ENCODE measurements at places on chromosomes 2 and 18. TPM values are rescaled to one million over a fixed set of nuclear protein-coding genes. Genes with fewer than 3 reads are reported as not detected.

The RUFY4 gene
- 0.11 TPM for total RNA-seq

The LTBP1 gene
- 11.8 TPM for total RNA-seq

The CLEC4F gene
- total RNA-seq, result not detected

The HSPE1 gene
- 192 TPM for total RNA-seq

The ME2 gene
- 184 TPM for total RNA-seq

The VIT gene
- total RNA-seq, result not detected

The DNAJC5G gene
- total RNA-seq, result not detected

The IRS1 gene
- total RNA-seq, result 3.9 TPM

The DLX1 gene
- total RNA-seq, result 1.0 TPM

- DNase-seq, result peak; percentile 63
These were observed 12.0 kb upstream of the ZNF396 start for GRCh38 chr18:35389095-35389618.

DNA sequence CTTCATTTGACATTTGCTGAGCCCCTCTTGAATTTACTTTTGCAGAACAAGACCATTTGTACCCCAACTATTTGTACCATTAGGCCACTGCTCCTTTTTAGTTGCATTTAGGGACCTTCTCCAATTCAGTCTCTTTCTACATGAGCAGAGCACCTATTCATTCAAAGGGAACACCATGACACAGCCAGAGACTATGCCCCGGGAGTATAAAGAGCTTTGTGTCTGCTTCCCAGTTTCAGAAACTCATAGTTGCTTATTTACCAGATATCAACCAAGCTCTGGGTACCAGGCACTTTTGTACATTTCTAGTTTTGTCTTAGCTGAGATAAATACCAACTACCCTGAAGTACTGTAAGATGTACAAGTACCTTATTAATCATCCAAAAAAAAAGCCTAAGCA, 269.1 kb upstream of the SIX3 start:
- DNase-seq, result no peak

- DNase-seq, result no peak
These were observed 10.9 kb downstream of the TMBIM1 start for GRCh38 chr2:218281449-218281848.

- DNase-seq, result no peak
These were observed 77.3 kb upstream of the CXCR4 start for GRCh38 chr2:136195226-136195625.

DNA sequence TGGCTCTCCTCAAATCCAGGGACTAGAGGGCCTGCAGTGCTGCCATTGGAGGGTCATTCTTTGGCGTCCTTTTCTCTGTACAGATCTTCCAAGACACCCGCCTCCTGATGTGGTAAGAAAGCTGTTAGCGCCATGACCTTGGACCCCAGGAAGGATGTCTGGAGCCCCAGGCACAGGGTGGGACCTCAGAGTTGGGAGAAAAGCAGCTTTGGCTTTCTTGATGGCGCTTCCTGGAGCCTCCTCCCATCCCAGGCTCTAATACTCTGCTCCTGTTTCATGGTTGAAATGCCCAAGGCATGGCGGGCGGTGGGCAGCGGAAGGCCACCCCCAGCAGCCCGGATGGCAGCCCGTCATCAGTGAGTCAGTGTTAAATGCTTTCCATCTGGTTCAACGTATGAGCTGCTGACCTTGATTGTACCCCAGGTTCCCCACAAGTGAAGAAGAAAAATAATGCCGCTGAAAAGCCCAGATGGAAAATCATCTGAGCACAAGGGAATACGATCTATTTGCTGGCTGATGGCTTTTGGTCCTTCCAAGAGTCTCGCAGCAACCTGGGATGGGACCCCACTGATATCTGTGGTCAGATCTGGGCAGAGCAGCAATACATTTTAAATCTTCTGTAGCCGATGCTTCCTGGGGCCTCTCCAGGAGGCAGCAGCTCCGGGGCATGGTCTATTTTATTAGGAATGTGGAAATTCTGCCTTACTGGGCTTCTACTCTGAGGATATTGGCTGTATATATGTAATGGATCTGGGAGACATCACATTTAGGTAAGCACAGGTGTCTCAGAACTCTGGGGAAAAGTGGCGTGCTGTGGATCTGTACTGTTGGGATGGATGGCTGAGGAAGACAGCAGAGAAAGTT, 15.1 kb downstream of the ACKR3 start:
- DNase-seq, result no peak

DNA sequence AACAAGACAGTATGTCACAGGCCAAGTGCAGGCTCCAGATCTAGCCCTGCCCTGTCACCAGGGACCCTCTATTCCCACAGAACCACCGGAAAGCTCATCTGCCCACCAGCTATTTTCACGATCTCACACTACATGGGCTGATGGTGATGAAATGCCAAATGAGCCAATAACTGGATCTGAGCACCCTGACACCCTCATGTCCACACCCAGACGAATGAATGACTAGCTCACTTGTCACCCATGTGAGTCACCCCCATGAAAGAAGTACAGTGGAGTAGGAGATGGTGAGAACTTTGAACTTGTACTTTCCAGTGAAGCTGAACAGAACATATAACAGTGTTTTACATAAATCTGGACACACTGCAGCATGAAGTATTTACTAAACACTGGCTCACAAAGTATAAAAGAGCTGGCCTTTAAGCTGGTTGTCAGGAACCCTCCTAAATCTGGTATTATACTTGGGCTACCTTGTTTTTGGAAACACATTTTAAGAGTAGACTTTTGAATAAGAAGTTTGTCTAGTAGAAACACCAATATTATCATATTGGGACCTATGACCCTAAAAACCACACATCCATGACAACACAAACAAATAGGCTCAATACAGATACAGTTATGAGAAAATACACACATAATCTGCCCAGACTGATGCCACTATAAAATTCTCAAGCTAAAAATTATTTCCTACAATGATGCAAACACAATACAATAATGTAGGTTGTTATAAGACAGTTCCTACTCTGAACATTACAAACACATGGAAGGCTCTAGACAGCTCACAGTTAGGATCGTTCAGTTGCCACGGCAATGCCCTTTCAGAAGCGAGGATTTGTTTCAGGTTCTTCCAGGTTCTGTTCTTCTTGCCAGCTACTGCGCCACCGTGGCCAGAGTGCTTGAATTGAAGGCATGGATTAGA, 19.0 kb downstream of the INO80C start:
- DNase-seq, result peak; percentile 37

DNA sequence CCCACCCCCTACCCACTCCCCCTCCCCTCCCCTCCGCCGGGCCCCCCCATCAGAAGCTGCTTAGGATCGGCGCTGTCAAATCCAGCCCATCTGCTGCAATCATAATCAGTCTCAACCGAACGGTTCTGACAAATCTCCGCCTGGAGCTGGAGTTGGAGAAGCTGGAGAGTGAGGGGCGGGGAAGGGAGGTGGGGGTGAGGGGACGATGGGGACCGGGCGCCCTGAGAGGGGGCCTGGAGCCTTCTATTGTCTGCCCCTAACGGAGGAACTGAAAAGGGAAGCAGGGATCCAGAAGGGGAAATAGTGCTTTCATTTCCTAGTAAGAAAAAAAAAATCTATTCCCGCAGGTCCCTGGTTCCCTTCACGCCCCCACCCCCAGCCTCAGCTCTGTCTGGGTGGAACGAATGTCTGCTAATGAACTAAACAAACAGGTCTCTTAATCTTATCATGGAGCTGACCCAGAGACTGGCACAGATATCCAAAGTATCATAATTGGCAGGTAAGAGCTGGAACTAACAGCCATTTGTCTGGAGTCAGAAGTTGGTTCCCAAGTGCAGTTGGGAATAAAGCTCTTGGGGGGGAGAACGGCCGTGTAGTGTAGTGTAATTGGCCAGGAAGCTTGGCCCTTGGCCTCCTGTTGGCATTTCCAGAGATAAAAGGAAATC, 301.2 kb downstream of the NCKAP5 start:
- no peak for DNase-seq

DNA sequence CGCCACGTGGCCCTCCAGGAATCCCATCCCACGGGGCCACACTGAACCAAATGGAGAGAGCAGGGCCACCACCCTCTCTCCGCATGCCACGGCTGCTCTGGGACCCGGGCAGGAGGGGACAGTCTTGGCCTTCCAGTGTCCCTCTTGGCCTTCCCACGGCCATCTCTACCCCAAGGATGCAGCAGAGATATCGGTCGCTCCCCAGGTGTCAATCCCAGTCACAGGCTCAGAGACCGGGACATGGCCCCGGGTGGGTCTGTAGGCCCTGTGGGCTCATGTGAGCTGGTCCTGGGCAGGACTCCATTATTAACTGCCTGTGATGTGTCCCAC, 15.3 kb downstream of the CAPN10 start:
- DNase-seq, result no peak

GRCh38 chr2:207930747-207931146, 94.6 kb downstream of the PLEKHM3 start:
- DNase-seq, result no peak

DNA sequence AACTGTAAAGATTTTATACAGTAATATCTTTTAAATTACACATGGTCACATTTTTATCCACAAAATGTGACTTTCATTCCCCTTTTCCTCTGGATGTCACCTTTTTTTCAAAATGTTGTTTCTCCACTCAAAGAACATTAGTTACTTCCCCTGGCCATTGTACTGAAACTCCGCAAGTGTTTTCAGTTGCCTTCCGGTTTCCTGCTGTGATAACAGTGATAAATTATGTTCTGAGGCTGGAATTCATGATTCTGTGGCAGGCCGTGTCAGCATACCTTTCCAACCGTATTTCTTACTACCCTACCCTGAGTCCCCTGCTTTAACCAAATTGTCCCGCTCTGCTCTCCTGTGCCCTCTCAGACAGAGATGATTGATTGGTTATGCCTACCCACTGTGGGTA, 53.5 kb downstream of the MGAT5 start:
- no peak for DNase-seq

- DNase-seq, result no peak
These were observed 184.8 kb downstream of the LRP1B start for GRCh38 chr2:141946016-141946415.

DNA sequence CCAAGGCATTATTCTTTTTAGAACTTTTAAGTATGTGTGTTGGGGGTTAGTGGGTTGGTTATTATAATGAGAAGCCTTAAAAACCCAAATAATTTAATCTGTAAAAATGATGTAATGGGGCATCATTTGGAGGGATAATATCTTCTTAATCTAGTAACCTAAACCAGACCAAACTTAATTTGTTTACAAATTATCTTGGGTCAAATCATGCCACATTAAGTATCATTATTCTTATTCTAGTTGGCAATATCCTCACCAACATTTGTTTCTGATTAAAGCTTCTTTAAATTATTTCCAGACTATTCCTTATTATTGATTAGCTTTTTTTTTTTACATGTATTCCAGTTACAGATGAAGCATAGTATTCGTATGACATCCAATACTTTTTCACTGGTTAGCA, 85.5 kb upstream of the VWC2L start:
- no peak for DNase-seq

DNA sequence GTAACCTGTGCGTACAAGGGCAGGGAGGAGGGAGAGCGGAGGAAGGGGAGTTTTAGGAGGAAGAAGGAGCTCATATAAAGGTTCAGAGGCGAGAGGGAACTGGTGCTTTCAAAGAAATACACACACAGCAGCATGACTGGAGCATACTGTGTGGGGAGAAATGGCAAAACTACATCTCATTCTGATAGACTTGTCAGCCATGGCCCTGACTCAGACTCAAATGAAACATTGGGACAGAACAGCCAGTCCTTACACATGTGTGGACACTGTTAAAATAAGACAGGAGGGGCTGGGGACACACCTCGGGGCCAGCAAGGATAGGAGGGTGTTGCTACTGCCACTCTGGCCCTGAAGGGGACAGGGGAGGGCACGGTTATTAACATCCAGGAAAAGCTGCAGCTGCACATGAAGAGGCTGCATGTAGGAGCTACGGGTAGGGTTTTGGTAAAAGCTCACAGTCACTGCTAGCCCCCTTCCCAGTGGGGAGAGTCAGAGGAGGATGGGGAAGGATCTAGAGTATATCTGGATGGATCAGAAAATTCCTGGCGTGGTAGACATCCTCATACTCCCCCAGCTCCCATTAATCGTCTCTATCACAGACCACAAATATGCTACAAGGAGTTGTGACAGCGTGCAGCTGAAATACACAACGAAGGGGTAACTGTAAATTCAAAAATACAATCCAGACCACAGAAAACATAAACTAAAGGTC, 110.5 kb downstream of the GATA6 start:
- DNase-seq, result no peak

GRCh38 chr2:241609859-241610793, 26.8 kb downstream of the THAP4 start:
- peak; percentile 98 for DNase-seq

- DNase-seq, result no peak
These were observed 146.0 kb downstream of the SETBP1 start for GRCh38 chr18:44826418-44827259.

DNA sequence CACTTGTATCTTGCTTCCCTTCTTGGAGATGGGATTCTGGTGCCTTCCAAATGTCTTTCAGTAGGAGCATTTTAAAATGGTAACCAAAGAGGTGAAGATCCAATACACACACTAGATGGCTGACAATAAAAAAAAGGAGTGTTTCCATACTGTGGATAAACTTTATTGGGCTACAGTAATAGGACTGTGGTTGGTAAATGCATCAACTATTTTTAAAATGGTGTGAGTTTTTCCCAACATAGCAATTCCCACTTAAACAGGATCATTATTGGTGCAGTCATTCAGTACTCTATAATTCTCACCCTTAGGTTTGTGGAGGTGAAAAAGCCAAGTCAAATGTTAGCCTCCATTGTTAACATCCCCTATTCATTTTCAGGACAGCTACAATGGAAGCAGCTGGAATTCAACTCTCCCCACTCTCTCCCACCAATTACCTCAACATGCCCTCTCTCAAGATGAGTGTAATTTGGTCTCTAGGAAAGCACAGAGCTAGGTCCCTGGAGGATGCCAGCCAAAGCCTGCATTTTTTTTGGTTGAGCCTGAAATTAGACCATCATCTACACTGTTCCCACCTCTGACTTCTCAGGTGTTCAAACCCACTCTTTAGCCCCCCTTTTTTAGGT, 273.3 kb downstream of the TCF4 start:
- no peak for DNase-seq

DNA sequence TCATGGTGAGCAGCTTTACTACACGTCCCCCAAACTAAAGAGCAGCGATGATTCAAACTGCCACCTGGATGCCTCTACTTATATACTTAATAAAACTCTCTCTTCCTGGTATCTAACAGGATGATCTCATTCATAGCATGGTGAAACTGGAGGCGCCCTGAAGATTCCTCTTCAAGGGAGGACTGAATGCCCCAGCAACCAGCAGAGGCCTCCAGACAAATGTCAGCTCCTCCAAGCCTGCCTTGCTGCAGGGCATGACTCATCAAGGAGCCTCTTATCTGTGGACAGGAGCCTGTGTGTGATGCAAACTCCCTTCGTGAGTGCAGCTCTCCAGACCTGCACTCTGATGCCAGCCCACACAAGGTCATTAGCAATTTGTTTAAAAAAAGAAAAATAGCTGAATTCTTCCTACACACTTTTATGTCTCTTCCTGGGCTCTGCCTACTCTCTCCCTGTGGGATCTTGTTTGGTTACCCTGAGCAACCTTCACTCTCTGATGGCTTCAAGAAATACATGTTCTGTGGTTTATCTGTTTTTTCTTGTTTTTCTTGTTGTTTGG, 30.2 kb downstream of the LONRF2 start:
- DNase-seq, result peak; percentile 59

DNA sequence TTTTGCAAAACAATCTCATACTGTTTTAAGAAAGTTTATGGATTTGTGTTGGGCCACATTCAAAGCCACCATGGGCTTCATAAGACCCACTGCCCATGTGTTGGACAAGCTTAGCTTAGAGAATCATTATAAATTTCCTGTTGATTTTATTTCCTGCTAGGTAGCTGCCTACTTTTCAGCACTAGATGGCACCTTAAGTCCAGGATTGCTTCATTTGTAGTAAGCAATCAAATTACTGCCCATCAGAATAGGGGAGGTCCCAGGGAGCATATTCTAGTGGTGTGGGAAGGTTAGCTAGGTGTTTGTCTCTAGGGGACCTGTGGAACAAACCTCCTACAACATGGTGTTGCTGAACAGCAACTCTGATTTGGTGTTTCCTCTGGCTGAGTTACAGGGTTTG, 11.0 kb upstream of the DCDC2C start:
- DNase-seq, result peak; percentile 78
